ENCODE measurements at places on chromosomes 12 and 14. TPM values are rescaled to one million over a fixed set of nuclear protein-coding genes. Genes with fewer than 3 reads are reported as not detected.
A peak's percentile ranks its signal among the peaks of the same experiment; 100 is the strongest.

DNA sequence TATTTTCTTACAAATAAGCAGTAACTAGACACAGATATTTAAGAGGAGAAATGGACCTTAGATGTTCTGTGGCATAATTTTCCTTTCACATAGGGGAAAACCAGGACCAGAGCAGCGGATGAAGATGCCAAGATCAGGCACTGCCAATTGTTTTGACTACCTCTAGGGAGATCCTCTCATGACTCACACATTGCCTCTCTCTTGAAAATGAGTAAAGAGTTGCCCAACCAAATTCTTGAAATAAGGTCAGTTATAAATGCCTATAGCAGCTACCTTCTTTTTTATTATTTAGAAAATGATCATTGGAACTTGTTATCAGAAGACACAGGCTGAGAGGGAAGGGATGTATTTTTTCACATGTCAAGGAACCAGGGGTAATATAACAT, 263.4 kb upstream of the PLEKHG7 start:
- peak; percentile 49 for DNase-seq

GPR84 gene
- not detected for total RNA-seq

GRCh38 chr14:73325630-73326299, 88.5 kb downstream of the PAPLN start:
- DNase-seq, result no peak

CLEC6A gene
- not detected for total RNA-seq

DNA sequence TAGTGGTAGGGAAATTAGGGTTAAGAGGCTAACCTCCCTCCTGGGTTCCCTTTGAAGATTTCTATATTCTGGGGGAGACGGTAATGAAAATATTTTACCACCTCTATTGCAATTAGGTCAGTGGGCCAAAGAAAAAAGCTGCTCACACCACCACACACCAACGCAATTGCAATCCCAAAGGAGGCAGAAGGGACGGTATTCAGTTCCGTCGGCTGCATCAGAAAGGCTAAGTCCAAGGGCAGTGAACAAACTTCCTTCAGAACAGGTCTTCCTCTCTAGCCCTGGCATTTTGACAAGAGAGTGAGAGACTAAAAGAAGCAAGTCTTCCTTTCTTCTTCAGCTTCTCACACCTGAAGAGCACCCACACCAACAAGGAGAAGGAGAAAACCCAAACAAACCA, 51.2 kb downstream of the OTX2 start:
- DNase-seq, result no peak

Measured in A172 (cell line).